ENCODE measurements at places on chromosomes 5 and 9.

DNA sequence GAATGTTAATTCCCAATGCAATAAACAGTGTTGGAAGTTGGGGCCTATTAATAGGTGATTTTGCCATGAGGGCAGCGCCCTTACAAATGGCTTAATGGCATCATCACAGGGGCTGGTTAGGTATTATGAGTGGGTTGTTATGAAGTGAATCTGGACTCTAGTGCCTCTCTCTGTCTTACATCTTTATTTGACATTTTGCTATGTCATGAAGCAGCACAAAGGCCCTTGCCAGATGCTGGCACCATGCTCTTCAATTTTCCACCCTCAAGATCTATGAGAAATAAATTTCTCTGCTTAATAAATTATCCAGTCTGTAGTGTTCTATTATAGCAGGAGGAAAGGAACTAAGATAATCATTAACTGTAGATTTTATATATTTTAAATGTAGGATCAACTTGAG is 1098.7 kb upstream of the NUDT12 start:
- DNase-seq, result no peak

DNA sequence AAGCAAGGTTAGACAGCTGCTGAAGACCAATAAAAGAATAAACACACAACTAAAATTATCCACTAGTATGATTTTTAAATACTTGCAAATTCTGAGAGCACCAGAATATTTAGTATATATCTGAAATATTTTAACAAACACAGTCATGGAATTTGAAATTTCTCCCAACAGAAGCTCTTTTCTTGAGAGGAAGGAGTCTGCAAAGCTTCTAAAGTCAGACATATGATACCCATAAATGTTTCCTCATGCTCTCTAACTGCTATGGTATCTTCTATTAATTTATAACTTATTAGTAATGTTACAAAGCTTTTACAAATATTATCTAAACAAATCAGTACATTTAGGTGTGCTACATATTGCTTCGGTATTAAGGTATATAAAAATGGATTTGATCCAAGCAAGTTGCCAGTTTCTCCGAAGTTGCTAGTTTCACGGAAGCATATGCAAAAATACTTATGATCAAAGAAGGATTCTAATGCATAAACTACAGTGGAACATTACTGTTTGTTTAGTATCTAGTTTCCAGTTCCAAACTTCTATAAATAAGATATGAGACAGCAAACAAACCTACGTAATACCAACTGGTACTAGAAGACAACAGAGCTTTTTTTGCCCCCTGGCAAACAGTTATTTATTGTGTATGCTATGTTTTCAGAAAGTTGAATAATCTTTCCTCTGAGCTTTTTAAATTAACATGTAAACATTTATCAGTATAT is 22.0 kb downstream of the FNIP1 start:
- no peak for DNase-seq

DNA sequence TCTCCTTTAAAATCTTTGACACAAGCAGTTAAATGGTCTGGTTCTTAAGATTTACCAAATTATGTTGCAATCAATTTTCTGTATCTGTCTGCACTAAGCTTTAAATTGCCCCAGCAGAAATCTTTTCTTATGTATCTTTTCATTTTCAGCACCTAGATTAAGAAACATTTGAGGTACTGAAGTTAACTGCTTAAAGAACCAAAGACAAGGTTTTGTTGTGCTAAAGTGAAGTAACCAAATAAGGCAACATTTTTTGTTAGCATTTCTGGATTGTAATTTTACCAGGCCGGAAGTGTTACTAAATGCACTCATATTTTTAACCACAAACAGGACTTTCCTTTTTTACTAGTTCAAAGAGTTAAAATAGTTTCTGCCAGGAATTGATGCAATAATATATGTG is 24.1 kb upstream of the MTAP start:
- no peak for DNase-seq

DNA sequence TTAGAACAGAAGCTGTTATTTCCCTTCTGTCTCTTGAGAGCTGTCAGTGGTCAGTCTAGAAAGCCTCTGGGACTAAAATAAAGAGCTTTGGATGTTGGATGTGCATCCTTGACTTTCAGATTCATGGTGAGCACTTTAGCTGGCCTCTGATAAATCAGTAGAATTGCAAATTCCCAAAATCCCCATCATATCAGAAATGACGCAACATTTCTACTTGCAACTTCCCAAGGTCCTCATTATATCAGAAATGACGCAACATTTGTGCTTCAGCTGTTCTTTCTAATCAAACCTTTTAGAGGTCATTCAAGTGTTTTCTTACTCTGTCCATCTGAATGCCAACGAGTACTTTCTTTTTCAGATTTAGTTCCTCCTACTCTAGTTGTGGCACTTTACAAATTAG is 167.3 kb upstream of the MOCS2 start:
- no peak for DNase-seq

- no peak for DNase-seq
Observed at GRCh38 chr5:172892713-172893112, 58.7 kb downstream of the ERGIC1 start.

DNA sequence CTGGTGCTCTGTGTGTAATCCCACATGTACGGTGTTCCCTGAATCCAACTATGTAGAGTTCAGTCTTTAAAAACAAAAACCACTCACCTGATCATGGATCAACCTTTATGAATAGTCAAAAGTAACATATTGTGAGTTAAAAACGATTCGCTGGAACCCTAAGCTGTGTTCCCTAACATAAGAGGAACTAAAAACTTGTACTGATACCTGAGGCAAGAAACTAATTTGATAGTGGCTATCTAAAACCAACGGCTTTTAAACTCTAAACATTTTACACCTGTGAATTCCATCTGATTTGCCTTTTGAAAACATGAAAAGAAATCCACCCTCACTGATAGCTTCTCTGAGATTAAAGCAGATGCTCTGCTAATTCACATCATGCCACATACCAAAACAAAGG is 101.5 kb downstream of the DEPDC1B start:
- DNase-seq, result no peak

GRCh38 chr9:33211695-33212393 is 28.1 kb upstream of the SPINK4 start:
- peak; percentile 52 for DNase-seq

DNA sequence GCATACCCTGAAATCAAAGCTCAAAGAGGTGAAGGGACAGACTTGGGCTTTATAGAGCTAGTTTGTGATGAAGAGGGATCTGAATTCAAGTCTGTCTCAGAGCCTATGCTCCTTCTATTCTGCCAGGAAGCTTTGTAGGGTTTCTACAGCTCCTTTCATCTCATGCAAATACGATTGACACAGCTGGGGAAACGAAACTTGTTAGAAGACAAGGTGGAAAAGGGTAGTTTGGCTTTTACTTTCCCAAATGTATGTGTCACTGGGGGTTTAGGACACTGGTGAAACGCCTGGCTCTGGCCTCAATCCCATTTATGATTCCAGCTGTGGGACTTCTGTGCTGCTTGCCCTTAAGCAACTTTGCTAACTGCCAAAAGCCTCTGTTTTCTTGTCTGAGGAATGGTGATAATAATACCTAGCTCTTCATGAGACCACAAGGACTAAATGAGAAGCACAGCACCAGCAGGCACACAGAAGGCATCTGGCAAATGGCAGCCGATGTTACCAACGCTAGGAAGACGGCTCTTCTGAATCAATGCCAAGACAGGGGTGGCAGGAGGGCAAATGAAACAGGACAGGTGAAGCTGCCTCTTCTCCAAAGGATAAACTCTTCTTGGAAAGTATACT is 70.3 kb upstream of the EQTN start:
- DNase-seq, result no peak

DNA sequence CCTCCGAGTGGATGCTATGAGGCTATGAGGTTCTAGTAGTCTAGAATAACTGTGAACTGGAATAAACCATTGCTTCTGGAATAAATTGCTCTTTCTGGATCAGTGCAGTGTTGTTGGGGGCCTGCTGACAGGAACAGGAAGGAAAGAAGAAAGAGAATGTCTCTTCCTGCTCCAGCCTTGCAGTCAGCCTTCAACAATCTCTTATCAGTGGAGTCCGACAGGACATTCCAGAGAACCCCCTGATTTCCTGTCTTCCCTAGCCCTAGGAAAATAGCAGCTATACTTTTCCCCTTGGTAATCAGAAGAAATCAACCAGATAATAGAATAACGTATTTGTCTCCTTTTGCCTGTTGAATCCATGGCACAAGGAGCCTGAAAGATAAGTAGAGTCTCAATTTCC is 55.4 kb downstream of the WDR36 start:
- DNase-seq, result no peak

DNA sequence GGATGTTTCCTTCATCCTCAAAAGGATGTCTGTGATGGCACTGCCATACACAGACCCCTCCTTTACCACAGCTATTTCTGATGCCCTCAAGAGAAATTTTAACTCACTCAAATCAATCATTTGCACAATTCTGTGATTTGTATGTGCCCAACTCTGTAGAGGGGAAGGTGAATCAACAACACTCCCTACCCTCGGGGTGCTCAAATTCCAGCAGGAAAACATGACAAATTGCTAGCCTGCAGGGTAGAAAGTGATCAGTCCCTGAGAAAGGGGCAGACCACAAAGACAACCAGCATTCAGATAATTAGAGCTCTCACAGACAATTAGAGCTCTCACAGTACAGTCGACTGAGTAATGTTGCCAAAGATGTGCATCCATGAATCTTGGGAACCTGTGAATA is 45.3 kb upstream of the FOXE1 start:
- no peak for DNase-seq

DNA sequence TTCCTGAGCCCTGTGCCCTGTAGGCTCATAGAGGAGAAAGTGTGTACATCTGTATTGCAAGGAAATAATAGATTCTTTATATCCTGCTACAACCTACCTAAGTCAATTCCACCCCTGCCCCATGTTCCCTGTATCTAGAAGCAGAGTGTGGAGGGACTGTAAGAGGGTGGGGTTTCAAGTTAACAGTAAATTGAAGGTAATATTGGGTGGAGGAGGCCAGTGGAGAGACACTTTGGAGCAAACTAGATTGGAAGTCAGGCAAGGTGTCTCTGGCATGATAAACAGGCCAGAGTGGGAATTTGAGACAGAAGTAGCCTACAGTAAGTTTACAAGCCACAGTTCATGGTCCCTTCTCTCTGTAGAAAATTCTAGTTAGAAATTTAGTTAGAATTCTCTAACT is 2.3 kb upstream of the HEMGN start:
- no peak for DNase-seq

DNA sequence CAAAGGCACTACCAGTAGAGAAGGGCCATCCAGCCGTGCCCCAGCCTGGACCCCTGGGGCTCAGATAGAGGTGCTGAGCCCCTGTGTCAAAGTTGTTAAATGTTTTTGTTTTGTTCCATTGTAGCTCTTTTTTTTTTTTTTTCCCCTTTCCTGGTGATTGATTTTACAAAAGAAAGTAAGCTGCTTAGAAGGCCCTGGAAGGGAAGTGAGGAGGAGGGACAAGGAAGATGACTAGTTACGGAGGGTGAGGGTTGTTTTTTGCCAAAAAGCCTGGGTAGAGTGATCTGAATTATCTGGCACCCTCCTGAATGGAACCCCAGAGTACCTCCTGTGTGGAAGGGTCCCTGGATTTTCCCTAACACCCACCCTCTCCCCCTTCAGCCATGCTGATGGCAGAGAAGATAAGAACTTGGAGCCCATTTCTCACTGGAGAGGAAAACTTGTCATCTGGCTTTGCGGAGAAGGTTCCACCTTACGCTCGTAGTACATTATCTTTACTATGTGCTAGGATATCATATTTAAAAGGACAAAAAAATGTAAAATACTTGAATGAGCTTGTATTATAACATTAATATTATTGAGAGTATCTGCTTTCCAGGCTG is 33.4 kb downstream of the FAXDC2 start:
- DNase-seq, result no peak

- peak; percentile 9 for DNase-seq
Observed at GRCh38 chr5:41356786-41357185, 143.5 kb upstream of the C6 start.

GRCh38 chr5:140690376-140690932 is 716 bp downstream of the HARS1 start:
- no peak for DNase-seq

DNA sequence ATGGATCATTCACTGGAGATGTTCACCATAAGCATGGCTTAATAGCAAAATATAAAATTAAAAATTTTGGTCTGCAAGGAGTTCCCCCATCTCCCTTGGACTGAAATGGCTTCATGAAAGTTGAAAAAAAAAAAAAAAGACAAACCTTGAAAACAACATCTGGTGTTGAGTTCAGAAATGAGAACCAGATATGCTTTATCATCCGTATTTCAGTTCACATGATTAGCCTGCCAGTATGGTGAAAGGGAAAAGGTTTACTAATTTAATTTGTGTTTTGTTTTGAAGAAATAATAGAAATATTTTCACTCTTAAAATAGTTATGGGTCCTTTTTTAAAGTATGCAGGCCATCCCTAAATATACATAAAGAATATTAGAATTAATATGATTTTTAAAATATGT is 67.8 kb downstream of the TMEM167A start:
- no peak for DNase-seq

DNA sequence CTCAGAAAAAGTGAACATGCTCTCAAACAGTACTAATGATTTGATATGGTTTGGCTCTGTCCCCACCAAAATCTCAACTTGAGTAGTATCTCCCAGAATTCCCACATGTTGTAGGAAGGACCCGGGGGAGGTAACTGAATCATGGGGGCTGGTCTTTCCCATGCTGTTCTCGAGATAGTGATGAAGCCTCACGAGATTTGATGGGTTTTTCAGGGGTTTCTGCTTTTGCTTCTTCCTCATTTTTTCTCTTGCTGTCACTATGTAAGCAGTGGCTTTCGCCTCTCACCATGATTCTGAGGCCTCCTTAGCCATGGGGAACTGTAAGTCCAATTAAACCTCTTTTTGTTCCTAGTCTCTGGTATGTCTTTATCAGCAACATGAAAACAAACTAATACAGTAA is 401.3 kb downstream of the BNC2 start:
- DNase-seq, result no peak

DNA sequence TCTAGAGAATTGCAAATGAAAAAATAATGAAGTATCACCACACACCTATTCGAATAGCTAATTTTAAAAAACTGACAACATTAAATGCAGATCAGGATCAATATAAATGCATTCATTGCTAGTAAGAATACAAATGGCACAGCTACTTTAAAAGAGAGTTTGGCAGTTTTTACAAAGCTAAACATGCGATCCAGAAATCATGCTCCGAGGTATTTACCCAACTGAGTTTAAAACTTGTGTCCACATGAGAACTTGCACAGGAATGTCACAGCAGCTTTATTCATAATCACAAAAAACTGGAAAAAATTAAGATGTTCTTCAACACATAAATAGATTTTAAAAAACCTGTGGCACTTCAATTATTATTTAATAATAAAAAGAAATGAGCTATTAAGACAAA is 345.5 kb upstream of the TRPC7 start:
- no peak for DNase-seq

- no peak for DNase-seq
Observed at GRCh38 chr5:124883681-124884080, 137.2 kb upstream of the ZNF608 start.
